ENCODE measurements at places on chromosomes 13 and 19. TPM values are rescaled to one million over a fixed set of nuclear protein-coding genes. Genes with fewer than 3 reads are reported as not detected.

Gene MAG
- total RNA-seq = not detected

Gene FLT3LG
- 71.5 TPM for total RNA-seq

Gene ZNF69
- total RNA-seq = 1.8 TPM

Gene SHD
- not detected for total RNA-seq

Gene ZNF878
- 0.72 TPM for total RNA-seq

Gene SPACA6
- 3.3 TPM for total RNA-seq

Gene ZNF729
- not detected for total RNA-seq

Gene SSC5D
- 1.2 TPM for total RNA-seq

DNA sequence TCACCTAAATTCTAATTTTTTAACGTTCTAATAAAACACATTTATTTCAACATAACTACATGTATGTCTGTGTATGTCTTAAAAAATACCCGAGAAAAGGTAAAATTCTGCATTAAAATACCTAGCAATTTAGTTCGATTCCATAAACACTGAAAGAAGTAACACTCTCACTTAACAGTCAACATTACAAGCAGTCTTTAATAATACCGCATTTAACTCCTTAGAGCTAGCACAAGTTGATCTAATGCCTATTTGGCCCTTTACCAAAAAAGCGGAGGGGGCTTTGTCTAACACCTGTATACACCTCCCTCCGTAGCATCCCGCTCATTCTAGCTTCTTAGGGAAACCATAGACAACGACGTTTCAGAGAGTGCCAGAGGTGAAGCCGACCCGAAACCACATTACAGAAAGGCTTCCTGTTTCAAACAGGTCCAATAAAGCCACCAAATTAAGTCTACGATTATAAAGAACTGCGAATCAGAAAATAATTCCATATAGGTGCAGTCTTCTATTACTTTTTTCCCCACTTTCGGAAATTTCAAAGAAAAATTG is 1.2 kb downstream of the SPART start:
- peak; percentile 59 for DNase-seq

DNA sequence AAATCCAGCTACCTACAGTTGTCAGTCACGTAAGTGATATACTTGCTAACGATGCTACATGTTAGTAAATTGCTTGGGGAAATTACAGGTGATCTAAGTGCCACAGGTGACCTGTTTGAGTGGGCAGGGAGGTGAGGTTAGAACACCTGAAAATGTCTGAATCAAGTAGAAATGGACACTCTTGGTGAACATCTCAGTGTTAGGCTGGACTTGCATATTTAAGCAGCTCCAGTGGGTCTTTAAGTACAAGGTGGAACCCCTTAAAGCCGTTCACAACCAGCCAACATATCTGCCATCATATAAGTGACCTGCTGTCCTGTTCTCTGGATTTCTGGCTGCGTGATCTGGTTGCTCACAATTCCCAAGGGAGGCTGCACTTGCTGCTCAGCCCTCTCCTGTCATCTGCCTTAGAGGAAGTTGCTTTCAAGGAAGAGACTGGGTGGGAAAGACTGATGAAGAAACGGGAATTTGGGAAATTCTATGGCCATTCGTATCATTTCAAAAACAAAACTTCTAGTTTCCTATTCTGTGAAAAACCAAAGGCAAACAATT is 244.0 kb downstream of the DCLK1 start:
- DNase-seq = no peak

GRCh38 chr13:35886332-35887114 is 244.7 kb downstream of the DCLK1 start:
- DNase-seq = no peak

GRCh38 chr13:97474349-97474980 is 40.5 kb downstream of the RAP2A start:
- DNase-seq = no peak

GRCh38 chr13:113982296-113982661 is 8.4 kb upstream of the C13orf46 start:
- DNase-seq = no peak
